ENCODE measurements at places on chromosomes 4 and X.

GRCh38 chr4:99863804-99864203 lies 30.4 kb downstream of the LAMTOR3 start:
- DNase-seq = no peak

DNA sequence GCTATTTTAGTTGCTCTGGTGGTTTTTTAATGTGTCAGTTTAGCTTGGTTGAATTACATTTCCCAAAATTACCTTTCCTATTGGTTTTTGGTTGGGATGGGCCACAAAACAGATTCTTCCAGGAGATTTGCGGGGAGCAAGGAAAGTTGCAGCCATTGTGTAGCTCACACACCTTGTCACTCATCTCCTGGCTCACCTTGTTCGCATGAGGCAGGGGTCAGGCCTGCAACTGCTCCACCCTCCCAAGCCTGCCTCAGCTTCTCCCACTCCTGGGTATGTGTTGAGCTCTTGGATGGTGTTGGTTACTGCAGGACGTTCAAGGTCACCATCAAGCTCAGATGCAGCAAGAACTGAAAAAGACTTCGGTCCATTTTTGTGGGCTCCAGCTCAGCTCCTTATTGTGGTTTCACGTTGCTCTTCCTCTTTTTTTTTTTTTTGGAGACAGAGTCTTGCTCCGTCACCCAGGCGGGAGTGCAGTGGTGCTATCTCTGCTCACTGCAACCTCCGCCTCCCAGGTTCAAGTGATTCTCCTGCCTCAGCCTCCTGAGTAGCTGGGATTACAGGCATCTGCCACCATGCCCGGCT lies 95.6 kb upstream of the METTL14 start:
- no peak for DNase-seq

GRCh38 chrX:136015016-136015415 lies 29.8 kb downstream of the SLC9A6 start:
- no peak for DNase-seq

GRCh38 chr4:24330573-24330972 lies 253.8 kb downstream of the DHX15 start:
- no peak for DNase-seq

DNA sequence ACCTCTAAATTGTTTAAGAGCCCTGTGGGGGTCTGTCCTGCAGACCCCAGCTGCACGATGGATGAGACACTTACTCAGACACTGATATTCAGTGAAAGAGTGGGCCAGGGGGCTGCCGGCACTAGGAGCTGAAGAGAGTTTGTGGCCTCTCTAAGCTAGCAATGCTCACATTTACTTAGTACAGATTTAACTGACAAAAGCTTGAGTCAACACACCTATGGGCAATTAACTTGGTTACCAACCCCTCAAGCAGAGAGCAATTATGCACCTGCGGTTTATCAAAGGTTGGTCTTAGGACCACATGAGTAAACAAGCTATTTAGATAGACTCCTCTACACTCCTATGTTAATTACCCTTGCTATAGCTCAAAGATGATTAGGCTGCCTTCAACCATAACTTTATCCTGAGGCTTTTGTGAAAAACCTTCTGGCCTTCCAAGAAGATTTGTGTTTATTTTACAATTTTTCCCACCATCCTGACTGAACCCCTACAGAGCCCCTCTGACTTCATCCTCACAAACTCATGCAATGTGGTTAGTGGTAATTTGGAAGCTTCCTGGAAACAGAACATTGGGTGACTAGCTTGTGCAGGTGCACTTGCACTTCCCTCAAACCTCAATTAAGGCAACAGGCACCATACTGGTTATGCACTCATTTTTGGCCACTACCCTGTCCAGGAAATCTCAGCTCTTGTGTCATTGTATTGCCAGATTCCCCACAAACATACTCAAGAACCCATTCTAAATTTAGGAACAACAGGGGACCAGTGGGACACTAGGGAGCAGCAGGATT lies 234.4 kb upstream of the ITM2A start:
- DNase-seq = no peak

GRCh38 chr4:182000077-182000476 lies 243.1 kb upstream of the TENM3 start:
- DNase-seq = no peak

DNA sequence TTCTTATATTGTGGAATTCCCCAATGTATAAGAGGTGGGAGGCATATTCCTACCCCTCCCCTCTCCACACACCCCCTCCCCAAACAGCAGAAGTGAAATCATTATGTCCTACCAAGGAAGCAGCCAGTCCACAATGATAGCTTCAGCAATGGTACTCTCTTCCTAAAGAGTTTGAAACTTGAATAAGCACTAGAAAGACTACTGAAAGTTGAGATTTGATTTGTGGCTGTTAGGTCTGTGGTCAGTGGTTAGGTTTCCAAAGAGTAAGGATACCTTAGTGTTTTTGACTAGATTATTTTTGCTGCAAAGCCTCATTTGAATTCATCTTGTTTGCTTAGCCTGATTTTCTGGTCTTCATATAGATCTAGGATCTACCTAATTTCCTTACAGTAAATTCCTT lies 242.2 kb downstream of the DKK2 start:
- DNase-seq = no peak

- peak; percentile 80 for DNase-seq
Measured at GRCh38 chr4:168757500-168757899, 252.6 kb downstream of the CBR4 start.

DNA sequence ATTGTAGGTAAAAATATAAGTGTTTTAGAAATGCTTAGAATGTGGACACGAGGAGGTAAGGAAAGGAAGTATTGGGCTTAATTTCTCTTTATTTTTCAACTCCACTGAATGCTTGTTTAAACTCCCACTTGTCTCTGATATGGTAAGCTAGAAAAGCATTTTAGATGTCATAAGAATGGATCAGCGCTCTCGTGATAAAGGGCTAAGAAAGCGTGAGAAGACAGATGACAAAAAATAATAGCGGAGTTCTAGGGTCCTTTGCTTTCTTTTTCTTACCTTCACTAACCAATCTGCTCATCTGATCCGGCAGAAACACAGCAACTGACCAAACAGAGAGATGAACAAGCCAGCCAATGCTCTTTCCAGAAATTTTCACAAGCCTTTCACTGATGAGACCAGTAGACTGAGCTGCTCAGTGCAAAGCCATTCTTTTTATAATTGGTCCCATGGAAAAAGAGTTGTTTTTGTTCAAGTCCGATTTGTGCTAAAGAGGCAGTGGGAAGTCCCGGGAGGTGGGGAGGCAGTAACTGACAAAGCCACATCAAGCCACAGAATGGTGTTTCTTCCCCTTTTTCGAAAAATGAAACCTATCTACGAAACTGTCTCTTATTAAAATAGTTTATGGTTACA lies at the start of gene TASL:
Gene TASL (minus strand): TSS at position 405 of the 630 bp plus-strand sequence. CDS start 17,411 bp downstream, outside the sequence.
- DNase-seq = no peak

GRCh38 chr4:8035371-8035780 lies 95.7 kb upstream of the AFAP1 start:
- DNase-seq = no peak

DNA sequence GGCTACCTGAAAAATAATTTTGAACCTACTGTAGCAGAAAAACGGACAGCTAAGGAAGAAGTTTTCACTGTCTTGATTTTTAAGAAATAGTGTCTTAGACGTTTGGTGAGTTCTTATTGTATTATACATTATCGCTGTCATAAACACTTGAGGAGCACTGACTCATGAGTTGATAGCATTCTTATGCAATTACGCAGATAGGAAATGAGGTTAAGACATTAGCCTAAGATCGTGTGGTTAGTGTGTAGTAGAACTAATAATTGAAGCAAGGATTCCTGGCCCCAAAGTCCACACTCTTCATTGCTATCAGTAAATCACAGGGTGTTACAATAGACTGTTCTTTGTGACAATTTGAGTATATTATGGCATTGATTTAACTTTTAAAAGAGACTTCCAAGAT lies 238.1 kb downstream of the ARAP2 start:
- DNase-seq = peak; percentile 11

DNA sequence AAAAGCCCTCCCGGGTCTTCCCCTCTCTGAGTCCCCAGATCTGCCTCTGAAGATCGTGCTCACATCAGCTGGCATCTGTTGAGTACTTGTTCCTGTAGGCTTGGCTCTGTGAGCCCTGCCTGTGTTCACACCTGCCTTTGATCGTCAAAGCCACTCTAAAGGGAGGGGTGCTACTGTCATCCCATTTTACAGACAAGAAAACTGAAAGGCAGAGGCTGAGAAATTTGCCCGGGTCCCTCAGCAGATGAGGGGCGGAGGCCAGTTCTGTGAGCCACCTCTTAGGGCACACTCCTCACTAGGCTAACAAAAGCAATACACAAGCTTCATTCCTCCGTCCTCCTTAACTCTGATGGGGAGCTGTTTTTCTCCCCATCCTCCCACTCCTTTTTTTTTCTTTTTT lies 655 bp downstream of the CYTL1 start:
- no peak for DNase-seq

DNA sequence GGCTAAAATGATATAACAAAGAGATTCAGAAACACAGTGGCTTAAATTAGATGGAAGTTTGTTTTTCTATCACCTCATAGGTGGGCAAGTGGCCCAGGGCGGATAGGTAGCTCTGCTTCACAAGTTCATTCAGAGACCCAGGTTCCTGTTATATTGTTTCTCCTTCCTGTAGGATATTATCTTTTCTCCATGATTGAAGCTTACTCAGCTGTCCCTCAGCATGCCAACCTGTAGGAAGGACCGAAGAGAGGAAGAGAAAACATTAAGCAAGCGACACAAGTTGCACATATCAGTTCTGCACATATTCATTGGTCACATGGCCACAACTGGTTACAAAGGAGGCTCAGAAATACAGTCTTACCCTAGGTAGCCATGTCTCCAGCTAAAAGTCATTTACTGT lies 6.9 kb downstream of the KLHL5 start:
- peak; percentile 57 for DNase-seq

- no peak for DNase-seq
Measured at GRCh38 chr4:10736895-10737294, 52.3 kb upstream of the CLNK start.

DNA sequence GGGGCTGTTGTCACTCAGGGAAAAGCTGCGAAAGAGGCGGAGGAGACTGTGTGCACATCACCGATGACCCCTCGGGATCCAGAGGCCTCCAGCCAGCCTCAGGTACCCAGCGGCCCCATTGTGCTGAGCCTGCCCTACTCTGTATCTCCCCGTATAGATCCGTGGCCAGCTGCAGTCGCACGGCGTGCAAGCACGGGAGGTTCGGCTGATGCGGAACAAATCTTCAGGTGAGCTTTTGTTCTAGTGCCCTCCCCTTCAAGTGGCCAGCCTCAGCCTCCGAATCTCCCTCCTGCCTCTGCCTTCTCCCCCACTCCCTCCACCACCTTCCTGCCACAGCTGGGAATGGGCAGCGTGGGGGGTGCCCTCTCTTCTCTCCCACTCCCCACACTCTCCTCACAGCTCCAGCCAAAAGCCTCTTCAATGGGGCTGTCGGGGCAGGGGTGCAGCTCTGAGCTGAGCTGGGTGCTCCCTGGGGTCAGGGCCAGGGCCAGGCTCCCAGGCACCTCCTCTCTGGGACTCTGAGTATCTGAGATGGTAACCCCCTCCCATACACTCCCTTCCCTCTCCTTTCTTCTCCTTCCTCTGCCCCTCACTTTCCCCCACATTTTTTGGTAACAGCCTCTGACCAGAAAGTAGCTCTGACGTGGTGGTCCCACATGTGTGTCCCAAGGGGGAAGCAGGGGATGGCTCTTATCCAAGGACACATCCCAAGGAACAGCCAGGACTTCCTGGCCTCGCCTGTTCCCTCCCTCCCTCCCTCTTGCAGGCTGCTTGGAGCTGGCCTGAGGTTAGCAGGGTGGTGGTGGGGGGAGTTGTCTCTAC lies 20.4 kb upstream of the UBA1 start:
- DNase-seq = no peak

DNA sequence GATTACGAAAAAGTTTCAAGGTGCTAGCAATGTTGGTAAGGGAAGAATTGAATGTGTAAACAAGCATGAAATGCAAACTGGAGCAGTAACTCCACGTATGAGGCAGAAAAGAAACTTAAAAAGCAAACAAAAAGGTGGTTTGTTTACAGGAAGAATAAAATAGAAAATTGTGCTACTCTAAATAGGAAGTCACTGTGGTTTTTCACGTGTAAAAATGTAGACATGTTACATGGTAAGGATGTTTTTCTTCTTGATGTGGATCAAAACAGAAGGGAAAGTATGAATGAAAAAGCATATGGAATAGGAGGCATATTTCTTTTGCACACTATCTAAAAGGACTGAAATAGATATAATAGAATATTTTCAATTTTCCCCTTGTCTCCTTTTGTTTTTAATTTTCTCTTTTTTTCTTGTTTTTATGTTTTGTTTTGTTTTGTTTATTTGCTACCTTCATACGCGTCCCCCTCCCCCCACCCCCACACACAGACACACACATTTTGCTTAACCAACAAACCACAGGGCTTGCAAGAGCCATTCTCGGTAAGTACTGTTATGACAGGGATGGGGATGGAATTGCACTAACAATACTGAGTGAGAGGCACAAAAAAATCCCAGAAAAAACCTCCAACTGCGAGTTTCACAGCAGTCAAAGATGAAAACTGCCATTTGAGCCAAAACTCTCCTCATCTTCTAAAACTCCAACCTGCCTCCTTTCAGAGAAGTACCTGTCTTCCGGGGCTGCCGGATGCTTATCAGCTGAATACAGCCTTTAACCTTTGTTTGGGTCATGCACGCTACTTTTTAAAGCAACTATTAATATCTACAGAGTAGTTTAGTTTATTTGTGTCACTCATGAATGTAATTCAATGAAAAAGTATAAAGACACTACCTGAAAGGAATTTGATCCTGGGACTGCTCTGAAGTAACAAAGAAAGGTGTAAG lies 135.8 kb downstream of the IL15 start:
- DNase-seq = no peak

DNA sequence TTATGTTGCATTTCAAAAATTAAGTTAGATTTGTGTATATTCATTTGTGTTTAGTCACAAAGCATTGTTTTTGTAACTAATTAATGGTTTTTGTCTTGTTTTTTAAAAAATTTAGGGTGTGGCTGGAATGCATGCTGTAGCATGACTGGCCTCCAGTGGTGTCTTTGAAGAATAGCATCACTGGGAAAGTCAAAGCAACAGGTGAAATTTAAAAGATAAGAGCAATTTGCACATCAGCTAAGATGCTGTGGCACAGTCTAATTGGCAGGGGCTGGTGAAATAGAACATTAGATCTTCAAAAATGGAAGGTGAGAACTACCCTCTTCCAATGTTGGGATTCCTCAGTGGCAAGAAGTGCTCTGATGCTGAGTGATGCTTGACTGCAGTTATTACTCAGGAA lies 45.3 kb downstream of the ANK2 start:
- DNase-seq = no peak

GRCh38 chrX:46730765-46731164 lies 28.2 kb downstream of the SLC9A7 start:
- no peak for DNase-seq
